Fibroblast of the conjunctiva (primary cell): ENCODE measurements at places on chromosomes 4 and X.

DNA sequence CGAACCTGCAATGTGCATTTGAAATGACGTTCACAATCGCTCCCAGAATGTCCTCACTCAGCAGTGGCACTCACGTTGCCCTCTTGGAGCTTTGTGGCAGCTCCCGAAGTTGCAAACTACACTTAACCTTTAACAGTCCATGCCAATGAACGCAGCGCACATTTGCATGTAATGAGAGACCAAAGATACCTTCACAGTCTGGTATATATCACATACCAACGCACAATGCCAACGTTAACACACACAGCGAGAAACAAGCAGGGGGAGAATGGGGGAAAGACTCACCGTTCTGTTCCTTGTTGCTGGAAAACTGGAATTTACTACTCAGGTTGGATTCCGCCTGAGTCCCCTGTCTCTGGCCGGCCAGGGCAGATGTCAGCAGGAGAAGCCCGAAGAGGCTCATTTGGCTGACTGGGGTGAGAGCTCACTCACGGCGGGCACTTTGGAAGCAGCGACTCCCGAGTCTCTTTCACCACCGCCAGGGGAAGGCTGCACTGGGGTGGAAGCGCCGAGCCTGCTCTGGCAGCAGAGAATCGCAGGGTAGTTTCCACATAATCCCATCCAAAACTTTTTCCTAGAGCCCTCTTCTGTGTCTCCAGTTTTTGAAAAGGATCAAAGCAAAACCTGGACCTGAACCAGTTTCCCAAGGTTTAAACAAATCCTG is 966 bp downstream of the PDGFC start:
- no peak for DNase-seq

DNA sequence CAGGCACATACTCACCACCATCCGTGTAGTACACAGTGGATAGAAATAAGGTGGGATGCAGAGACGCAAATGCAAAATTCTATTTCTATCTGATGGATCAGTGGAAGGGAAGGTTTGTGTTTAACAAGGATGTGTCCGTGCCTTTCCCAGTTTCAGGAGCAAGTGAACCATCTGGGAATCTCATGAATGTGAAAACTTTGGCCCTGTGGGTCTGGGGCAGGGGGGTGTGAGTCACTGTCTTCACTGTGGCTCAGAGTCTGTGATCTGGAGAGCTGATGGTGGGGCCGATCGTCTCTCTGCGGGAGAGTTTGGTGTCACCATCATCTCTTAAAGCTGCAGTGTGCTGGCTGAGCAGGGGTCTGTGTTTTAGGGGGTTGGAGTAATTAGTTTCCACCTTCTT is 179.3 kb upstream of the STS start:
- DNase-seq = no peak

DNA sequence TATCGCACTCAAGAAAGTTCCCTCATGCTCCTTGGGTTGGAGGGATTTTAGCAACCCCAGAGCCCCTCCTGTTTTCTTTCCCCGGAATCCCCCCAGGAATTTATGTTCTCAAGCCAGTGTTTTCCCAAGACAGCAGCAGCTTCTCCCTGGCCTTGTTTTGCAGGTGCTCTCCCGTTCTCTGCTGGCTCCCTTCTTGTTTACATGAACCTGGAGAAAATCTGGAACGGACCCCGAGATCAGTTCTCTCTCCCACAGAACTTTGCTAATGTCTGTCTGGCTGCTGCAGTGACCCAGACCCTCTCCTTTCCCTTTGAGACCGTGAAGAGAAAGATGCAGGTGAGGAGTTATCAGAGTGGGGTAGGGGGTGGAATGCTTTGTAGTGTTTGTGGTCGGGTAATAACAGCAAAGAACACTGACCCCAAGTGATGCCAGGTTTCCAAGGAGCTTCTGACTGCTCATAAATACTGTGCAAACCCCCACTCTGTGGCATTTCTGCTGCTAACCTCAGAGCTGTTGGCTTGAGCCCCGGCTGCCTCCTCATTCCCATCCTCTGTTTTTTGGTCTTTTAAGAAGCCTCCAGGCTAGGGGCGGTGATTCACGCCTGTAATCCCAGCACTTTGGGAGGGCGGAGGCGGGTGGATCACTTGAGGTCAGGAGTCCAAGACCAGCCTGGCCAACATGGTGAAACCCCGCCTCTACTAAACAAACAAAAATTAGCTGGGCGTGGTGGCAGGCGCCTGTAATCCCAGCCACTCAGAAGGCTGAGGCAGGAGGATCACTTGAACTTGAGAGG is 11.1 kb downstream of the SLC25A43 start:
- peak; percentile 83 for DNase-seq

GRCh38 chr4:33073811-33074210 is 2353.6 kb downstream of the PCDH7 start:
- no peak for DNase-seq

DNA sequence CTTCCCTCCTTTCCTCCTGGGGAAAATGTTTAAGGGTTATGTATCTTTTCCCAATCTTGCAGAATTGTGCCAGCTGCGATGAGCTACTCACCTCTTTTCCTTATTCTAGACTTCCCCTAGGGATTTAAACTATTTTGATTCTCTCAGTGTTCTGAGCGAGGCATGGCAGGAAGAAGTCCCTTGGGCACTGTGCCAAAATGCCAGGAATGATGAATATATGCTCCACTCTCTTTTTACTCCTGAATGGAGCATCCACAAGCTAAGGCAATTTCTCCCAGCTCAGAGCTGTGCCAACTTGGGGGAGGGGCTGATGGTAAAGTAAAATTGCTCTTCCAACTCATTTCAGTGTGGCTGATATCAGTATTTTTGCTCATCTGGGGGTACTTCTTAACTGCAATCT is 4.0 kb upstream of the C4orf17 start:
- no peak for DNase-seq

DNA sequence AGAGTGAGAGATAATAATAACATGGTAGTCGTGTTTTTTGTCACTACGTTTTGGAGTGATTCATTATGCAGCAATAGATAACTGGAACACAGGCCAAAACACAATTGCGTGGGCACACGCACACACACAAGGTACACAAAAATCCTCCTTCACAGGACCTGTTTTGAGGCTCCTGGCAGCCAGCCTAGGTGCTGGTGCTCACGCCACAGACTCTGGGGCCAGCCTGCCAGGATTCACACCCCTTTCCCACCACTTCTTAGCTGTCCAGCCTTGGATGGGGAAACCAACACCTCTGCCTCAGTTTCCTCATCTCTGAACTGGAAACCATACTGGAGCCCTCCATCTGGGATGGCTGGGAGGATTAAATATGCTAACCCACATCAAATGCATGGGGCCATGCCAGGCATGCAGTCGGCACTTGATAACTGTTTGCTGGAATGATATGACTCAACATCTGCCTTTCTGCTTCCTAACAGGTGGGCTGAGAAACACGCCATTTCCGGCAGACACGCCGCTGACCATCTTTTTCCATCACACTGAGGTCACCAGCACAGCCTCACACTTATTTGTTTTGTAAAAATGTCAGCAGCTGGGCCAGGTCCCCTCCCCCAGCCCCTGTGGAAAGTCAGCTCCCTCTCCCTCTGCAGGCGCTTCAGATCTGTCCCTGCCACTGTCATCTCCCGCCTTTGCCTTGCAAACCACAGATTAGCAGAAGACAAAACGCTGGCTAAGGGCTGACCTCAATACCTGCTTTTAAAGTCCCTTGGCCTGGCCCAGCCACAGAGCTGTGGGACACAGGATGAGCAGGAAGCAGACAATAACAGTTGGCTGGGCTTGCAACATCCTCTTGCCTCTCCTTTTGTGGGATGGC is 237.5 kb downstream of the BCOR start:
- no peak for DNase-seq

- no peak for DNase-seq
These were observed 9.4 kb downstream of the ATRX start for GRCh38 chrX:77776659-77777058.

- DNase-seq = no peak
These were observed 118.0 kb upstream of the RPL34 start for GRCh38 chr4:108502356-108502755.

DNA sequence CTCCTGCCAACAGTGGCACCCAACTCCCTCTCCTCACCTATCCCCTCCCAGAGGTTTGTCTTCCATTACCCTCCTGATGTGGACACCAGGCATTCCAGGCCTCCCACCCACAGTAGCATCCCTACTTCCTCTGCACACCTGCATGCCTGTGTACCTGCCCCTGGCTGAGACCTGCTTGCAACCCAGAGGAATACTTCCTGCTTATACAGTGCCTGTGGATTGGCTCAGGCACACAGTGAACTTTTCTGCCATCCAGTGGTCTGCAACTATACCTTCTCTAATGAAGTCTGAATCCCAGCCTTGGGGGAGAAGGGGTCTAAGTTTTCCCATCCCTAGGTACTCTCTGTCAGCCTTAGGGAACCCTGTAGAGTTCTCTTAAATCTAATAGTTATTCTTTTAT is 169.9 kb downstream of the IQCM start:
- DNase-seq = no peak

- no peak for DNase-seq
These were observed 43.5 kb downstream of the FMR1NB start for GRCh38 chrX:148024425-148025148.

GRCh38 chr4:140252141-140252741 is 98.3 kb upstream of the MAML3 start:
- no peak for DNase-seq

GRCh38 chr4:2354760-2355159 is 63.7 kb downstream of the ZFYVE28 start:
- no peak for DNase-seq

DNA sequence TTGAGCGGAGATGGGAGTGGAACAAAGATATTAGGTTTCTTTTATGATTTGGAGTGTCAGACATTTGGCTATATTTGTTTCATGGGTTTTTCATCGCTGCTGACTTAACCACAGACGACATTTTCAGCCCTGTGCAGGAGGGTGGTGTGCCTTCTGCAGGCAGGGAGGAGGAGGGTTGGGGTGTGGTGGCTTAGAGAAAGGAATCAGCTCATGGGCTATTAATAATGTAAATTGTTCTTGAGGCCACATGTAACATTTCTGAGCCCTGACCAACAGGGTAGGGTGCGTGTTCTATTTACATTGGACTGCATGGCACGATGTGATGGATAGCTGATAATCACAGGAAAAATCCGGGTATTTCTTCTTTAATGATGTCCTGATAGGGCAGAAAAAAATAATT is 67.6 kb downstream of the POLA1 start:
- DNase-seq = no peak

DNA sequence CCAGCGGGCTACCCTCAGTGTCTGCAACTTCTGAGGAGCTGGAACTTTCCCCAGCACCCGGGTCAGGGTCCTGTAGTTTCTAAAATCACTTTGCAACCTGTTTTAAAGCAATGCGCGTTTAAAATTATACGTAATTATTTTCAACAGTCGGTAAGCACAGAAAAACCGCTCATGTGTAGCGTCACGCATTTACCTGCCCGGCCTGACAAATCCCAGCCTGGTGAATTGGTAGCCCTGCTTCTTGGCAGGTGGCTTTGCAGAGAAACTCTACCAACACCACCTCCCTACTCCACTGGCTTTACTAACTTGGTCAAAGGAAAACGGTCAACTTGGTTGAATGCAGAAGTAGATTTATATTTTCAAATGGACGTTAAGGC is 640 bp downstream of the BANK1 start:
- DNase-seq = no peak

GRCh38 chr4:88527787-88528186 is 4.2 kb upstream of the PYURF start:
- DNase-seq = no peak

- no peak for DNase-seq
These were observed 406.5 kb upstream of the CNKSR2 start for GRCh38 chrX:20967725-20968124.

DNA sequence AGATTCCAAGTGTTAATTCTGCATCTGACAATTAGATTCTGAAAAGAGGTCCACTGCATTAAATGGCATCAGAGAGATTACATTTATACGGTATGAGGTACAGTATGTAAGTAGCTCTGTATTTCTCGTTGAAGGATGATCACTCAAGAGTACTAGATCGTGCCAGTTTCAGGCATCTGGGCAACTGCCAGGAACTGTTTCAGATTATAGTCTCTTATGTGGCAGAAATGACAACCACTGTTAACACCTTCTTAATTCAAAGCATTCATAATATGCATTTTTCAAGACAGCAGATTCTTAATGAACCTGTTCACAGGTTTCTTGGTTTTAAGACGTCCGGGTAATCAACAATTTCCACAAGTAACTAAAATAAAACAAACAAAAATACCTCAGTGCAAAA is 1.6 kb downstream of the ANKRD50 start:
- DNase-seq = peak; percentile 32

DNA sequence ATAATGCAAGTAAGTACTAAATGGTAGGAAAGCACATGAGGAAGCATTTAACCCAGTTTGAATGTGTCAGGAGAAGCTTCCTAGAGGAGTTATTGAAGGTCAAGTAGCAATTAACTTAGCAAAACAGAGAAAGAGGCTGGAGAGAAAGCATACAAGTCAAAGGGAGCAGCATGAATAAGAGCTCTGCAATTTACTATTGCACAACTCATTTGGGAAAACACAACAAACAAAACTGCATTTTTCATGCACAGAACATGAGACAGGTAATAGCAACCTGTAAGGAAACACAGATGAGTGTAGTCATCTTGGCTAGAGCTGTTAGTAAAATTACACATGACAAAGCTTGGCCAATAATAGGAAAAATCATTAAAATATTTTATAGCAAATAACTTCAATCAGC is 538.1 kb downstream of the PPP4R3C start:
- DNase-seq = peak; percentile 9

DNA sequence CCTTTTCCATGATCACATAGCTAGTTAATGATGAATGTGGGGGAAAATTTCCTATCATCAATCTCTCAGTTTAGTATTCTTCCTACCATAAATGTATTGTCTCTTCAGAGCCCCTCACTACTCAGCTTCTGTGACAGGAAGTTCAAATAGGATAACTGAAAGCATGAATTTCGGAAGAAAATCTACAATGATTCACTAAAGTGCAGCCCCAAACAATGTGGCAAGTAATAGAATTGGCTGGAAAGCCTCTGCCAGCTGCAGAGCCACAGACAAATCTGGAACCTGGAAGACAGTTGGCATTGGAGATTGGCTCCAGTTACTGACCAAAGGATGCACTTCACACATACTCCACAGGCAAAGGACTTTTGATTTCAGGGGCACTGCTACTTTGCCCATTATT is 35.2 kb downstream of the EGF start:
- no peak for DNase-seq
